T-helper 22 cell (primary cell): ENCODE measurements at places on chromosomes 6 and 20.

DNA sequence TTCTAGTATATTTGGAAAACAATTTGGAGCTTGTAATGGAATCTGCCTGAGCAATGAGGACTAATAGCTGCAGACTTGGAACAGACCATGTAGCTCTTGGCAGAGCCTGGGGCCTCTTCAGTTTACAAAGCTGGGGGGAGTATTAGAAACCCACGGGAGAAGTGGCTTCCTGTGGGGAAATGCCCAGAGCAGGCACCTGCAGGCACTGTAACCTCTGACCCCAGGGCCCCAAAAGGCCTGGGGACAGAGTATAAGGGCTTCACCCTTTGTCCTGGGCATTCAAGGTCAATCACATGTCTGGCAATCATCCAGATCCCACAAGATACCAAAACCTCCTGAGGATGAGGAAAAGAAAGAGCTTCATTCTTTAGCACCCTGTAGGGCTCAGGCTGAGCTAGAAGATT lies 19.4 kb downstream of the PKIG start:
- DNase-seq: no peak

- DNase-seq: no peak
Observed at GRCh38 chr6:6494677-6495076, 93.8 kb upstream of the LY86 start.

- DNase-seq: no peak
Observed at GRCh38 chr6:76776876-76777275, 686.4 kb downstream of the HTR1B start.

GRCh38 chr6:41718828-41719227 lies 16.6 kb downstream of the TFEB start:
- DNase-seq: no peak

DNA sequence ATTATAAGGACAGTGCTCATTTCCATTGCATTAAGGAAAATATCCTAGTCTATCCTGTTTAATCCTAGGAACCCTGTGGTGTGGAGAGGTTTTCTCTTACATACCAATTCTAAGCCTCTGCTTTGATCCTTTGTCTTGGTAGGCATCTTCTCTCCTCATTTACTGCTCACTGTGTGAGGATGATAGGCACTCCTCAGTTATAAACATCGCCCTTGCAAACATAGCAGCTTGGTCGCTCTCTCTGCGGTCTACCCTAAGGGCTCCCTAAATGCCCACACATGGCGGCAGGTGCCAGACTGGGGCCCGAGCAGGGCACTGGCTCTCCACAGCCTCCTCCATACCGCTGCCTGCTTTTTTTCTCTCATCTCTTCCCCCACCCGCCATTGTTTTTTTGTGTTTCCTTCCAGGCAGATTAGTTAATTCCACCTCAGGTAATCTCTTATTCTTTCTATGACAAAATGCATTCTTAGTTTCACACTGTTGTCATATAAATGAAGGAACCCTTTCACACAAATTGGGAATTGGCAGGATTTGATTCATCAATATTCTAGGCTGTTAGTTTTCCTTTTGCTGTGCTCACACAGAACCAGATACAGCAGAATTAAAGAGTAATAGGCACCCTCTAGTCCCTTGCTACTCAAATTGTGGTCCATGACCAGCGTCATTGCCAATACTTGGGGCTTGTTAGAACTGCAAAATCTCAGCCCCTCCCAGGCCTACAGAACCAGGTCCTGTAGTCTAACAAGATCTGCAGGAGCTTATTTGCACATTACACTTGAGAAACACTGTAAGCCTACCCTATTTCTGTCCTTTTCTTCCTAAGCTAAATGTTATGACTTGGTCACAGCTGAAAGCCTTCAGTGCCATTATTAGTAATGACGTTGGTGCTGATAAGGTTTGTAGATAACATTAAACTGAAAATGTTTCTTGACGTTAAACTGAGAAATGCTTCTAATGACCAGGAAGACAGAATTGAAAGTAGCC lies 36.3 kb downstream of the CARMIL1 start:
- no peak for DNase-seq

- no peak for DNase-seq
Observed at GRCh38 chr6:45712786-45713185, 302.9 kb downstream of the CLIC5 start.

- no peak for DNase-seq
Observed at GRCh38 chr6:67898875-67899274, 736.2 kb upstream of the ADGRB3 start.

- DNase-seq: no peak
Observed at GRCh38 chr20:8790442-8791074, 278.3 kb upstream of the PLCB4 start.

GRCh38 chr6:33877982-33878535 lies 74.3 kb upstream of the MLN start:
- no peak for DNase-seq

- DNase-seq: no peak
Observed at GRCh38 chr6:157070403-157071107, 252.8 kb downstream of the TMEM242 start.

DNA sequence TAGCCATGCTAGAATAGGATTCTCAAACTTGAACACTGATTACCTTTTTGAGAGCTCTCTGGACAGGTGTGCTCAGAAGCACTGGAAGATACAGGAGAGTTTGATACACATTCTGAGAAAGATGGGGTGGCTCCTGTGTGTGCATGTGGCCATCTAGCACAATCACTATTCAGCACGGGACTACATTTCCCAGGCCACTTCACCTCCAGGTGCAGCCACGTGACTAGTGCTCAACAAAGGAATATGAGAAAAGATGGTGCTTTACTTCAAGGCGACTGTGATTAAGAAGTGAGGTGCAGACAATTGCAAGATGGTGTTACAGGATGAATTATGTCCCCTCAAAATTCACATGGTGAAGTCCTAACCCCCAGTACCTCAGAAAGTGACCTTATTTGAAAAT lies 103.8 kb downstream of the BACH2 start:
- no peak for DNase-seq

DNA sequence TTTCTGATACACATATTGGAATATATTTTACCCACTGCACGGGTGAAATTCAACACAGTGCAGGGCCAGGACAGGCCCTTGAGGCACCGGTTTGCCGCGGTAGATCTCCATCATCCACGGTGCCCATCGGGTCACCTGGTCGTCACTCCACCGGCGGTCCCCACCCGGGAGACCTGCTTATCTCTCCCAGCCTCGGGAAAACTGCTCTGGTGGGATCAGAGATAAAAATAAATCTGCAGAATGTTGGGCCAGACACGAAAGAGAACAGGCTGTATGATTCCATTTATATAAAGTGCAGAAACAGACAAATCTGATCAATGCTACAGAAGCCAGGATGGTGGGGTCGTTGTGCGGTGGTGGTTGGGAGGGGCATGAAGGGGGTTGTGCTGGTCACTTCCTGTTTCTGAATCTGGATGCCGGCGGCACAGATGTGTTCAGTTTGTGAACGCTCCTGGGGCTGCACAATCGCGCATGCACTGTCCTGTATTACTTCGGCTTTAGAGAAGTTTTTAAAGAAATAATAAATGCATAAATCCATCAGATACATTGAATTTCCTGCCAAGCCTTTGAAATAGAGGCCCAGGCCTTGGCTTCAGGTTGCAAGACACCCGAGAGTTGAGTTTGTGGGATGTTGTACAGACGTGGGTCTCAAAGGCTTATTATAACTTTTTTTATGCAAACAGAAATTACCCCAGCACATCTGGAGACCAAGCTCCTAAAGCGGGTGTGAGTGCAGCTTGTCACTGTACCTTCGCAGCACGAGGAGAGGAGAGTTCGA lies 54.3 kb downstream of the ANKRD60 start:
- no peak for DNase-seq

DNA sequence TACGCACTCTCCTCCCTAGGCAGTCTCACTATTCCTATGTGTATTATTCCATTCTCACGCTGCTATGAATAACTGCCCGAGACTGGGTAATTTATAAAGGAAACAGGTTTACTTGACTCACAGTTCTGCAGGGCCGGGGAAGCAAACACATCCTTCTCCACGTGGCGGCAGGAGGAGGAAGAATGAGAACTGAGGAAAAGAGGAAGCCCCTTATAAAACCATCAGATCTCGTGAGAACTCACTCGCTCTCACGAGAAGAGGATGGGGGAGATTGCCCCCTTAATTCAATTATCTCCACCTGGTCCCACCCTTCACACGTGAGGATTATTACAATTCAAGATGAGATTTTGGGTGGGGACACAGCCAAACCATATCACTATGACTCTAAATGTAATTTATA lies 61.9 kb downstream of the ECT2L start:
- no peak for DNase-seq

DNA sequence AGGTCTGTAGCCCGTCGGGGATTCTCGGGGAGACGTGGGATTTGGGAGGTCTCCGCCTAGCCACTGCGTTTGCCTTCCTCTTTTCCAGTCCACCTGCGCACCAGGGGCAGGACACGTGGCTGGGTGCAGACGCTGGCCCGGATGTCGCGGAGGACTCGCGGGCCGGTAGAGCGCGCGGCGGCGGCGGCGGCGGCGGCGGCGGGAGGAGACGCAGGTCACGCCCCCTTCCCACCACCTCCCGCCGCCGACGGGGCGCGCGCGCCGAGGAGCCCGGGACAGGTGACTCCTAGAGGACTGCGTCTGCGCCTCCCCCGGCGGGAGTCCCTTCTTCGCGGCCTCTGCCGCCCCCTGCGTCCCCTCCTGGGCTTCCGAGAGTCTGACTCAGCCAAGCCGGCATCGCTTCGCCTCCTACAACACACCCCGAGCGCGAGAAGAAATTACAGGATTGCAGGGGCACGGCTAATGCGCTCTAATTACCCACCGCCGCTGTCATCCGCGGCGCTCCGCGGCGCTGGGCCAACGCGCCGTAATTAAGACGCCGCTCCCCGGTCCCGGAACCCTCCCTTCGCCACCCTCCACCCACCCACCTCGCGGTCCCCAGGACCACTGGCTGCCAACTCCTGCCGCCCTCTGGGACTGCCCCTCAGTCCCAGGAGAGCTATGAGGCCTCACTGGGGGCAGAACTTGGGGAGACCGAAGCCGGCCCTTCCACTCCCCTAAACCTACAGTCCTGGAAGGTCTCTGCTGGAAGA lies 124.5 kb downstream of the MRPL14 start:
- peak; percentile 24 for DNase-seq

GRCh38 chr6:16396497-16397319 lies 158.3 kb downstream of the GMPR start:
- no peak for DNase-seq

- DNase-seq: peak; percentile 17
Observed at GRCh38 chr6:160534050-160534696, 129.9 kb downstream of the LPA start.

DNA sequence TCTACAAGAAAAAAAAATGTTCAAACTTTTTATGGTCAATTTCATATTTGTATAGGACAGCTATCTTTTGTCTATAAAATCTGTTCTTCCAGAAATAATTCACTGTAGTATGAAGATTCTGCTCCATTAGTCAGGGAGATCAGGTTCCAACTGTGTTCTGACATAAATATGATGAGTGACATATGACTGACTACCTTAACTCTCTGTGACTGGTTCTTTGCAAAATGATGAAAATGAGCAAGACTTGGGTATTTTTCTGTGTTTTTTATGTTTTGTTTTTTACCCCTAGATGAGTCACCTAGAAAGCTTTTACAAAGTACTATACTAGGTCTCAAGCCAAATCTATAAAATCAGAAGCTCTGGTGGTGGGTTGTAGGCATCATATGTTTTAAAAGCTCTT lies 229.6 kb downstream of the MMUT start:
- DNase-seq: no peak

GRCh38 chr6:119312875-119313338 lies 36.7 kb downstream of the MAN1A1 start:
- no peak for DNase-seq

DNA sequence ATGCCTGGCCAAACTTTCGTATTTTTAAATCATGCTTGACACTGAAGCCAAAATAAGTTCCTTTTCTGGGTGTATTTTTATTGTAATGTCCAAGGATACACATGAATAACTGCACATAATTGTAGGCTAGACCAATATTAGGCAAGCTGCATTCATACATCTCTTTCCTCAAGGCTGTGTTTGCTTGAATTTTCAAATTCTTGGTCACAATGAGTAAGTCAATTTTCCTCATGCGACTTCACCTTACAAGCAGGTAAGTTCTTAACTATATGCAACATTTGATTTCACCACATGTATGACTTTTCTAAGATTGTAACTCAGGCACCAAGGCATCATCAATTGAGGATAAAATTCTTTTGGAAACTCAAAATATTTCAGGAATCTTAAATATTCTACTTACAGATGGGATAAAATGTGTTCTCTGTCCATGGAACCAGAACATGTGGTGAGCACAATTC lies 112.4 kb upstream of the ZNF217 start:
- no peak for DNase-seq

- no peak for DNase-seq
Observed at GRCh38 chr6:152368751-152369624, 268.2 kb downstream of the SYNE1 start.

- no peak for DNase-seq
Observed at GRCh38 chr6:112594886-112595594, 247.9 kb downstream of the RFPL4B start.

GRCh38 chr6:56933650-56934049 lies 21.3 kb upstream of the BEND6 start:
- no peak for DNase-seq

- no peak for DNase-seq
Observed at GRCh38 chr6:89270951-89271721, 44.0 kb downstream of the GABRR2 start.

DNA sequence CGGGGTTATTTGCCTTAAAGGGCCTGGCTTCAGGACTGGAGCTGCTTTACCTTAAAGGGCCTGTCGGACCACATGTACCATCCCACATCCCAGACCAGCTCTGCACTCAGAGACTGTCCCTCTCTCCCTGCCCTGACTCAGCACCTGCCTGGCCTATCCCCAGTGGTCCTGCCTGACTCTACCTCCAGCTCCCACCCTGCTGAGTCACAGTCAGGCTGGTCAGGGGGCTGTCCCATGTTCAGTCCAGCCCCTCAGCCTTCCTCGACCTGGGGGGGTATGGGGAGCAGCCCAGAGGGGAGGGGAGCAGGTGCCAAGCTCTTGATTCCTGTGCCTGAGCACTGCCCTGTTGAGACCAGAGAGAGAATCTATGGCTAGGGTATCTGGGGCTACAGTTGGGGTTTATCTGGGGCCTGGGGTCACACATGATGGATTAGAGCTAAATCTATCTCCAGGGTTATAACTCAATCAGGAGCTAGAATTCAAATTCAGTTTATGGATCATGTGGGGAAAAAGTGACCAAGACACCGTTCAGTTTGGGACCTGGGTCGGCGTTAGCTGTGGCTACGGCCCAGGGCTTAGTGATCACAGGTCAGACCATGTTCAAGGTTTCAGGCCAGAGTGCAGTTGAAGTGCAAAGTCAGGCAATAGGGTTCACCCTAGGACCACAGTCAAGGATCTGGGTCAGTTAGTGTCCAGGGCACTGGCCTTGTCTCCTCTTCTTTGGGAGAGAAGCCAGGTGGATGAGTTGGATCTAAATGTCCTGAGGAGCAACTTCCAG lies 9.4 kb upstream of the TRIB3 start:
- DNase-seq: no peak

- DNase-seq: no peak
Observed at GRCh38 chr20:41052742-41053419, 24.3 kb downstream of the TOP1 start.
